Umbilical cord (tissue), 2 donors: ENCODE measurements at places on chromosomes 11 and 22.

DNA sequence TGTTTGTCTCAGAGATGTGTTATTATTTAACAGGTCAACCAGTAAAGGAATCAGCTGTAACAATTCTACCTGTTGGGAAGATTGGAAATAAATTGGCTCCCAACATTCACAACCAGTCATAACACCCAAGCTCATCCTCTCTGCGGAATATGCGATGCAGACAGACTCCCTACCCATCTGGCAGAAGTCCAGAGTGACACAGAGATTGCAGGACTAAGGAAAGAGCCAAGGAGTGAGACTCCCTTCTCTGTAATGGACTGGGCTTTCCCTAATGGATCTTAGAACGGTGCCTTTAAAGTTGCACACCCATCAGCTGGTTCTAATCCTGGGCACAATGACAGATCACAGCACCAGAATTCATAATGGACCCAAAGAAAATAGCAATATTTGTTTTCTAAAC is 27.8 kb upstream of the UBASH3B start:
- no peak for DNase-seq

DNA sequence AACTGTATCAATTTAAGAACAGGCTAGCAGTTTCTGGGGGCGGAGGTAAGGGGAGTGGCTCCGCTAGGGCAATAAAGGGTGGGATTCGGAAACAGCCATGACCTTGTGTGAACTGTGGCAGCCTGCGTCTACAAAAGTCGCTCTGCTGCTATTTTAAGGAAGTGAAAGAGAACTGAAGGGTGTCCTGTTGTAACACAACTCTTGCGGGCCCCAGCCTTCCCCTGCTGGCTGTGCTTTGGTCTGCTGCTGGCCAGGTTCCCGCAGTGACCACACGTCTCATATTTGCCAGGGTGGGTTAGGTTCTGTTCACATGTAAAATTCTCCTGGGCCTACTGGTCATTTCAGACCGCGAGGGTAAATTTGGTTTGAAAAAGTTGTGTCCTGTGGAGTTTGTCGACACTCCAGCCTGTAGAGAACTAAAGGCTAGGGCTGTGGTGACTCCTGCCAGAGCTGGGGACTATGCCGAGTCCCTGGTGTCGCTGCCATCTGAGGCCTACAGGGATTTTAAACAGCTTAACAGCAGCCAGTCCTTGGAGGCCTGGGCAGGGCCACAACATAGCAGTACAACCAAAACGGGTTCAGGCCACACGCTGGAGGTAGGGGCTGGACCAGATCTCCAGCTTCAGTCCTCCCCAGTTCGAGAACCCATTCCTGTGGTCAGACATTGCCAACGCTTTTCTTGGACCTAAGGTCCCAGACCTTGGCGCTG is 1.1 kb upstream of the PPFIBP2 start:
- DNase-seq: peak; percentile 68

DNA sequence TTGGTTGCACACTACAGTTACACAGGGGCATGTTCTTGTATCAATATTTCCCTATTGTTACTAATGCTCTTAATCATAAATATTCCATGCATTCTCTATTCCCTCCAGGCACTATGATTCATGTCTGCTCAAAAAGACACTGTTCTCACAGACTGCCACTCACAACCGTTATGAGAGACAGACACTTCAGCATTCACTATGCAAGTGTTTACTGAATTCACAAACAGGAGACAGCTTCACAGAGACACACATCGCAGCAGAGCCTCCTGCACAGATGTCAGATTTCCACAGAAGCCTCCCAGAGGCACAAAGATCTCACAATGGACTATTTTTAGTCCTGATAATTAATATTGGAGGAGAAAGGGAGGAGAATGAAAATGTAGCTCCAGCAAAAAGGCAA is 930.4 kb downstream of the OPCML start:
- DNase-seq: no peak

- no peak for DNase-seq
Observed at GRCh38 chr11:79013509-79013908, 427.3 kb downstream of the TENM4 start.

DNA sequence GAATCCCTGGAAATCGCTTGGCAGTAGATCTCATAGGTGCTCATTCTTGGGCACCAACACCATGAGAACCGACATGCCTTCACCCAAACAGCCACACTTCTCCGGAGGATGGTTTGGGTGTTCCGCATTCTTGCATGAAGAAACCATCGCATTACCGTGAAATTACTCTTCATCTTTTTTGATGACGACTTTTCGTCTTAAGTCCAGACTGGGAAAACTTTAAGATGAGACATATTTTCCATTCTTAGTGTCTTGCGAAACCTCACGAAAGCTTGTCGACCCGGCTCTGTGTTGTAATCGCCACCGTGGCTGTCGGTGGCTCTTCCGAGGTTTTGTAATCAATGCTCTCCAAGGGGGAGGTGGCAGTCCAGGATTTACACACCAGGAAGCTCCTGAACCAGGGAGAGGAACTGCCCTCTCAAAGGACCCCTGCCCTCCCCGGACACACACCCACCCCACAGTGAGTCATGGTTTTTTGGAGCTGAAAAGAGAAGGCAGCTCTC is 1.7 kb downstream of the TOM1 start:
- peak; percentile 75 for DNase-seq

DNA sequence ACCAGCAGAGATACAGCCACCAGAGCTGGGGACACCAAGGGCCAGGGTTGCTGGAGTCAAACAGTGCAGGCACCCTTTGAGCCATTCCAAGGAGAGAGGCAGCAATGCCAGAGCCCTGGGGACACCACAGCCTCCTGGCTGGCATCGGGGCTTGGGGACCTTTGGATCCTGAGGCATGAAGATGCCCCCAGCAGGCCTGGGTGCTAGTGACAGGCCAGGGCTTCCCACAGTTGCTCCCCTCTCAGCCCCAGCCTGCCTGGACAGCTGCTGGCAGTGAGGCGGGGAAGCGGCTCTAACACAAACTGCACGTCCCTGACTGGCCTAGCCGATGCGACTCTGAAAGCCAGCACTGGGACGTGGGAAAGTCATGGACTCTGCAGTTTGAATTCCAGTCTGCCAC is 2.7 kb downstream of the CD5 start:
- DNase-seq: no peak

GRCh38 chr11:65796726-65797601 is 10.1 kb downstream of the OVOL1 start:
- DNase-seq: no peak

- no peak for DNase-seq
Observed at GRCh38 chr11:79062814-79063762, 377.7 kb downstream of the TENM4 start.

GRCh38 chr11:19628018-19628417 is 84.6 kb upstream of the NAV2 start:
- DNase-seq: no peak

- DNase-seq: no peak
Observed at GRCh38 chr11:17551347-17552040, 4.4 kb downstream of the OTOG start.

DNA sequence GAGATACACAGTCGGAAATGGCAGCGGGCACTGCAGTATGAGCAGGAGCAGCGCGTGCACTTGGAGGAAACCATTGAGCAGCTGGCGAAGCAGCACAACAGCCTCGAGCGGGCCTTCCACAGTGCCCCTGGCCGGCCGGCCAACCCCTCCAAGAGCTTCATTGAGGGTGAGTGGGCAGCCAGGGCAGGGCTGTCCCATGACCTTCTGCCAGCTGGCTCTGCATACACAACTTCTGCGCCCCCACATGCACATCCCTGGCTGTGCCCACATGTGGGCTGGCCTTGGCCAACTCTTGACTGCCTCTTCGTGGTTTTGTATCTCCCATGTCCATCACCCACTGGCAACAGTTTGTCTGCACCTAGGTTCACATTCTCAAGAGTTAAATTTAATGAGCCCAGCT is 81.1 kb downstream of the MORC2 start:
- DNase-seq: no peak

- no peak for DNase-seq
Observed at GRCh38 chr11:133337951-133338418, 194.3 kb downstream of the OPCML start.

DNA sequence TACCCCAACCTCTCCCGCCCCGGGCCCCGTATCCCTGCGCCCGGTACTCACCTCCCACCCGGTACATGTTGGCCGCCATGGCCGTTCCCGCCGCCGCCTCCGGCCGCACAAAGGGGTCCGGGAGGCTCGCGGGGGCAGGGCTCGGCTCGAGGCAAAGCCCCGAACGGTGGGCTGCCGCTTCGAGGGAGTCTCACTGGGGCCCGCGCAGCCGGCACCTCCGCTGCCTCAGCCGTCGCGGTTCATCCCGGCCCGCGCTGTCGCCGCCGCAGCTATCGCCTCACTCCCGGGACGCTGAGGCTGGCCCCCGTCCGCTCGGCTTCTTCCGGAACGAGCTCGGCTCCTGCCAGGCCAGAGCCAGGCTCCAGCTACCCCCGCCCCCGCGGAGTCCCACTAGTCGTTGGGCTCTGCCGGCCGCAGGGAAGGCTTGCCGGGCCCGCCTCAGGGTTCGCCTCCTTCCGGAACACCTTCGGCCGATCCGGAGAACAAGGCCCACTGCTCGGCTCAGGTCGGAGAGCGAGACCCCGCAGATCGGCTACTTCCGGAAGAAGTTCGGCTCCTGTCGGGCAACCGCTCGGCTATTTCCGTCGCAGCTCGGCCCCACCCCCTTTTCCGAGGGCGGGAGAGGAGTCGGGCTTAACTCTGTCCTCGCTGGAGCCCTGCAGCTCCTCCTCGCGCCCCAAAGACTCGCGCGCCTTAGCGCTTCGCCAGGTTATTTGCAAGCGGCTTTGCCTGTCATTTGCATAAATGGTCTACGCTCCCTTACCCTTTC is at the start of gene MTA2:
MTA2 (minus strand) TSS at position 494 of the 769 bp plus-strand sequence; CDS start at position 79, 415 bp downstream.
- peak; percentile 99 for DNase-seq

- DNase-seq: peak; percentile 97
Observed at GRCh38 chr22:28800308-28801041, at the start of gene XBP1. TSS of gene XBP1 (minus strand) at chr22:28800569.

GRCh38 chr11:3382613-3383285 is 3.8 kb upstream of the ZNF195 start:
- no peak for DNase-seq

GRCh38 chr11:56819916-56820315 is 71.4 kb upstream of the OR9G4 start:
- DNase-seq: no peak

- no peak for DNase-seq
Observed at GRCh38 chr11:104033134-104033533, 3.3 kb upstream of the DDI1 start.

DNA sequence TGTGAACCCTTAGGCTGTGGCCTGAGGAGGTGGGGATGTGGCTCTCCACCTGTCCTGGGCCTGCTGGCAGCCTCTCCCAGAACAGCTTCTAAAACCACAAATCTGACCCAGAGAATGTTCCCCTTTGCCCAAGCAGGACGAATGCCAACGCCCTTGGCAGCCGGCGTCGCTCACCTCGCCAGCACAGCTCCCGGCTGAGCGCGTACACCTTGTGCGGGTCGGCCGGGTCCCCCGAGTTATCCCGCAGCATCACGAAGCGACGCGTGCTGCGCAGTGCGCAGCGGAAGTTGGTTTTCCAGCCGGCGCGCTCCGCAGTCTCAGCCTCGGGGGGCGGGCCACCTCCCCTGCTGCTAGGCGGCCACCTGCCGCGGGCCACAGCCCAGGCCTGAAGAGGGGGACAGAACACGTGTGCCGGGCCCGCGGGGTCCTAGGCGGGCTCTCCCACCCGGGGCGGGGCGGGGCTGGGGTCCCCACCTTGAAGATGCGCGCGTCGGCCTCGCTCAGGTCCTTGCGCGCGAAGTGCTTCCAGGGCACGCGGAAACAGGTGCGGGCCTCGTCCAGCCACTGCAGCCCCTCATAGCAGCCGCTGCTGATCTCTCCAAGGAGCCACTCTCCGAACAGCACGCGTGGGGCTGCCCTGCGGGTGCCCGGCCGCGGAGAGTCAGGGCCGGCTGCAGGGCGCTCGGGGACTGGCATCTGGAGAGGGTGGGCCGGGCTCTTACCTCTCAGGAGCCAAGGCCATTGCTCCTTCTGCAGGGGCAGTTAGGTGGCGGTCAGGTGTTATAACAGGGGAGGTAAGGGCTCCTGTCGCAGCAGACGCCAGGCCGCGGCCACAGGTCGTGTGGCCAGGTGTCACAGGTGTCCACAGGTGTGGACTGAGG is 887 bp downstream of the IRF7 start:
- DNase-seq: no peak

DNA sequence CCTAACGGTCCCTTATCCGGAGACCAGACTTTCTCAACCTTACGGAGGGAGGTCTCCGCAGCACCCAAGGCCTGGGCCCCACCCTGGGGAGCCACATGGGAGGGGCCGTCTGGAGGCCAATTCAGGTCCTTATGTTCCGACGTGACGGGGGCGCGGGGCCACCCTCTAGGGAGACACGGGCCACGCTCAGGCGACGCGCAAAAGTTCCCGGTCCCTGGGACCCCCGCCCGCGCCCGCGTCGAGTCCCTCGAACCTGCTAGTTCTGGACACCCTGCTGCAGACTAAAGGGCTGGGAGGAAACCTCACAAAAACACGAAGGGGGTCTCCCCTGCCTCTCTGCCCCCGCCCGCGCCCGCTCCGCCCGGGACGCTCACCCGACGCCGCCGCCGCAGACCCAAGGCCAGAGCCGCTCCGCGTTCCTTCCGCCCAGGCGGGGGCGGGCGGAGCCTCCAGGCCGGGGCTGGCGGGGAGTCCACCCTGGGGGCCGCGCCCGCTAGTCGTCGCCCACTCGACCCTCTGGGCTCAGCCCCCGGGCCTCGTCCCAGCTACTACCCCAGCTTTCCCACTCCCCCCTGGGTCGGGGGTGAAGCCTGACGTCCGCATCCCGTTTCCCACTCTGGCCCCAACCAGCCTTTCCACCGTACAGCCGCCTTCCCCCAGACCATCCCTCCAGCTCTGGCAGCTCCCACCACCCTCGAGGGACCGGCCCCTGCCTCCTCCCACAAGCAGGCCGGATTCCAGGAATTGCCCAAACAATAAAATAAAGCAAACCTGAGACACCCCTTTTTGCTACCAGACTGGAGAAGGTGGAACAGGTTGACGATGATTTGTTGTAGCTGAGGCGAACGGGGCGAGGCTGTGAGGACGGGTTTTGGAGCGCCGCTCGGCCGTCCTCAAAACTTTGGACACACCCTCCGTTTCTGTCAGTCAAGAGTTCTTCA is 2.7 kb downstream of the RNH1 start:
- peak; percentile 83 for DNase-seq
